D341Med (cell line): ENCODE measurements at places on chromosomes 13 and 19.

DNA sequence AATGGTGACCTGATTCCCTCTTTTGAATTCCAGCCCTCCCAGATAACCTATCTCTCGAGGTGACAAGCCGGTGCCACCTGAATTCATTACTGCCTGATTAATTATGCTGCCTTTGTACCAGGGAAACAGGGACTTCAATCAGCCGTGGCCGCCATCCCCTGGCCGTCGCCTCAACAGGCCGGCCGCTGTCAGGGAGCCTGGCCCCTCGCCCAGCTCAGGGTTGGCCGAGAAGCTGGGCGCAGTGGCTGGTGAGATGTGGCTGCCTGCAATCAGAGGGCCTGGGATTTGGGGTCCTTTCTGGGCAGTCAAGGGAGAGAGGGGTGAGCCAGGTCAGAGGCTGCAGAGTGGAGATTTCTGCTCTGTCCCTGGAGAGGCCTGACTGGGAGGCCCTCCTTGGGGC lies 91.2 kb downstream of the KCTD15 start:
- peak; percentile 9 for DNase-seq

DNA sequence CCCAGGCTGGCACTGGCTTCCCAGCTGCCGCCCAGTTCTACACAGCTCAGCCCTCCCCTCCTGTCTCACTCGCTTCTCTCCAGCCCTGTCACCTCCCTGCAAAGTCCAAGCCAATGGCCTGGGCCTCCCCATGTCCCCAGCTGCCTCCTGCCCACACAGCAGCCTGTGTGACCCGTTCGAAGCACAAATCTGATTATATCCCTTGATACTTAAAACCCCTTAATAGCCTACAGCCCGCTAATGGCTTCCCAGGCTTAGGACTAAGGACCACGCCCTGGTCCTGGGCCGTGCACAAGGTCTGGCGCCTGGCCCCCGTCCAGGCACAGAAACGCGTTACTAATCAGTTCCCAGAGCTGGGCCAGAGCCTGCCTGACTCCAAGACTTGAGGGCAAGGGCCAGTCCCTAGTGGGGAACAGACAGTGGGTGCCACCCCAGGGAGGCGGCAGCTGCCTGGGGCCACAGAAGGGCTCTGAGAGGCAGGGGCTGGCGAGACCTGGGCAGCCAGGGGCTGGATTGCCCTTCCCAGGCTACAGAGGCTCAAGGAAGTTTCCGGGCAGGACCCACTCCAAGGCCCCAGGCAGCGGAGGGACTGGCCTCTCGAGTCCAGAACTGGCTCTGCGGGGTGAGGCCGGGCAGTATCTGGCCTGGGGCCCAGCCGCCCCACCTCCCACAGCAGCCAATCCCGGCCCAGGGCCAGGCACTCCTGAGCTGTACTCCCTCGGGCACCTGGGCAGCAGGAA lies 10.4 kb downstream of the XAB2 start:
- DNase-seq: peak; percentile 85

GRCh38 chr13:110571896-110572777 lies 10.6 kb upstream of the RAB20 start:
- no peak for DNase-seq

DNA sequence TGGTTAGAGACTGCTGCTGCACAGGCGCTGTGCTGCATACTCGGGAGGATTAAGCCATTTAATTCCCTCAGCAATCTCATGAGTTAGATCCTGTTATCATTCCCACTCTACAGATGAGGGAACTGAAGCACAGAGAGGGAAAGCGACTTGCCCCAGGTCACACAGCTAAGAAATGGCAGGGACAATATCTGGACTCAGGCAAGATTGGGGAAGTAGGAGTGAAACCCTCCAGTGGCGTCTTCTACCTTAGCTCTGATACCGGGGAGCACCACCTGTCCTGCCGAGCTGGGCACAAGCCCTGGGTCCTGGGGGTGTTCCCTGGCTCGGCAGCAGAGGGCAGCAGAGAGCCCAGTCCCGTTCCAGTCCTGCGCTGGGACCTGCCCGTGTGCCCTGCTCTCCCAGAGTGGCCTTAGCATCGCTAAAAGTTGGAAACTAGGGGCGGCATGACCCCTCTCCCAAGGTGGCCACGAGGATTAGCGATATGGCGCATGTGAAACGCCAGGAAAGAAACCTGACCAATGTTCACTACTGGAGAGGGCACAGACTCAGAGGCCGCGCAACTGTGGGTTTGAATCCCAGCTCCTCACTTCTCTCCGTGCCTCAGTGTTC lies 20.5 kb downstream of the CYTH2 start:
- DNase-seq: peak; percentile 87

DNA sequence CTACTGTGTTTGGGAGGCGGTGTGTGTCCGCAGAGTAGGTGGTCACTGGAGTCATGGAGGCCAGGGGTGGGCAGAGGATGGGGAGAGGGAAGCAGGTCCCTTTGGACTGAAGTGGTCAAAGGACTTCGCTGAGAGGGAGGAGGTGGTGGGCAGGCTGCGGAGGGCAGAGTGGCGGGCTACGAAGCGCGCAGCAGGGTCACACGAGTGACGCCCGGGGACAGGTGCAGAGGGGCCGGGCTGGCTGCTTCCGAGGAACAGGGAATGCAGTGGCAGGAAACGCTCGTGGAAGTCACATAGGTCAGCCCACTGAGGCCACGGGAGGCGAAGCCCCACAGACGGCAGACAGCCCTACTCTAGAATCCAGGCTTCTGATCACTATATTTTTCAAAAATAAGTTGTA lies 111.5 kb downstream of the URI1 start:
- DNase-seq: no peak

DNA sequence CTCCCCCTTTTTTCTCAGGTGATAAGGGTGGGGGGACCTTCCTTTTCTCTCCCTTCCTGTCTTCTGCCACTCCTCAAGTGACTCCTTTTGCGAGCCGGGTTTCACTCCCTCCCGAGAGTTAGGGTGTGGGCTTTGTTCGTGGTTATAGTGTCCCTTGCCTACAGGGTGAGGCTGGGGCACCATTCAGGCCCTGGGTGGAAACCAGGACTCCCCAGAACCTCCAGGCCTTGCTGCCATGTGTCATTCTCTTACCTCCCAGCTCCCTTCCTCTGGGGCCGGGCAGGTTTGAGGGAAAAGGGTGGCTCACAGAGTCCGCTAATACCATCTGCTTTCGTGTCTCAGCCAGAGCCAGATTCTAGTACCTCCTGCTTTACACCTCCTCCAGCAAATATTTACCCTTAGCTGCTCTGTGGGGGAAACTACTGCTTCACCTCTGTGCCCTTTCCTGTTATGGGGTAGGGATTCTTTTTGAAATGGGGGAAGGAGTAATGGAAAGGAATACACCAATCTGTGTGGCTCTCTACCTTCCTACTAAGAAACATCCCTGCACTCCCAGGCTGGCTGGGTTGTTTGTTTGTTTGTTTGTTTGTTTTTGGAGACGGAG lies 2.8 kb downstream of the ACTN4 start:
- DNase-seq: no peak

GRCh38 chr19:13195678-13196077 lies 45.5 kb downstream of the IER2 start:
- no peak for DNase-seq

GRCh38 chr19:11887234-11887610 lies 360 bp upstream of the ZNF69 start:
- peak; percentile 30 for DNase-seq

DNA sequence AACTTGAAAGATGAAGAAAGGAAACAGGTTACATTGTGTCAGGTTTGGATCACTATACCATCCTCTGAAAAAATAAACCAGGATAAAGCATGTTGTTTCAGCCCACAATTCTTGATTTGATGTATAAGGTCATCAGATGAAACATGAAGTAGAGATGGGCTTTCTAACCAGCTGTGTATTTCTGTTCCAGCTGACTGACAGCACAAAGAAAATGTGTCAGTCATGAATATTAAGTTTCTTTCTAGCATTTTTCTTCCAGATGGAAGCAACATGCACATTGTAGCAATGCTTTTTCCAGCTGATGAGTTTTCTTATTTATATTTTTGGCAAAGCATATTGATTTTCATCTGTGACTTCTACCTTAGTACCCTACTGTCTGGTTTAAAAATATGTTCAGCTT lies 199.6 kb downstream of the OXGR1 start:
- DNase-seq: no peak

DNA sequence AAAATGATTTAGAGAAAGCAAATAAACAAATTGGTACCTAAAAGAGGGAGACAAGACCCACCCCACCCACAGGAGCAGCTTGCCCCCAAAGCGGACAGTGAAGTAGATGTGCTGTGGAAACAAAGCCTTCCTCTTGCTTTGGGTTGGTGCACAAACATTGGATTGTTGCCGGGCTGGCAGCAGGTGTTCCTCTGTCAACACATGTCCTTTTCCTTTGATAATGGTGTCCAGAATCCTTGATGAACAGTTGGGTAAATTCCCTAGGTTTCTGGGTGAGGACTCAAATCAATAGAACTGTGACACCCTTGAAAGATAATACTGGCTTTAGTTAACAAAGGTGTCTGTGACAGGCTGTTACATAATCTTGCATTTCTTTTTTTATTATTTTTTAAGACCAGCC lies 311.8 kb downstream of the SPRY2 start:
- no peak for DNase-seq

- DNase-seq: no peak
These were observed 24.2 kb upstream of the RFC3 start for GRCh38 chr13:33793726-33794125.

DNA sequence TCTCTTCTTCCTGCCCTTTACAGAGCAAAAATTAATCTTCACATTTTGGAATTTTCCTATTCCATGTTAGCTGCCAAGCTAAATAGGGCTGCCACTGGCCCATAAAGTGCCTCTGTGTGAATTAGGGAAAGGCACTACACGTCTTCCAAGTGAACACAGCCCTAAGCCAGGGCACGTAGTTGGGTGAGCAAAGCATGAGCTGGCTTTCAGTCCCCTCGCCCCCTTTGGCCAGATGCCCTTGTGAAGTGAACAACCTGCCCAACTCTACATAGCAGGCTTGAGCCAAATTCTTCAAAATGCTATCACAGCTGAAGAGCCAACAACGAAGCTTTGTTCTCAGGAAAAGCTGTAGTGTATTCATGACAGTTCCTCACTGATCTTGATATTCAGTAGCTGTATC lies 213.1 kb downstream of the OXGR1 start:
- no peak for DNase-seq

DNA sequence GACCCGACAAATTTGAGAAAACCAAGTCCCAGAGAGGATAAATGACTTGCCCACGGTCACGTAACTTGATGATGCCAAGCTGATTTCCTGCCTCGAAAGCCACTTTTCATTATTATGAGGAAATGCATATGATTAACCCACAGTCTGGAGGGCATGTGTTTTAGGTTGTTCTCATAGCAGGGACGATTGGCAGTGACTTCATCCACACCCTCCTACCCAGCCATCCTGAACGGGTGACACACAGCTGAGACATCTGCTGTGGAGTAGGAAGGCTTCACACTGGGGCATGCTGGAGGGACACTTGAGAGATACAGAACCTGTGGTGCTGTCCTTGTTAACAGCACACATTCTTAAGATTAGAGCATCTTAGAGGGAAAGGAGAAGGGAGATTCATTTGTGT lies 65.4 kb upstream of the WDFY2 start:
- DNase-seq: no peak

- DNase-seq: no peak
These were observed 35.7 kb downstream of the TSKS start for GRCh38 chr19:49727217-49728030.

DNA sequence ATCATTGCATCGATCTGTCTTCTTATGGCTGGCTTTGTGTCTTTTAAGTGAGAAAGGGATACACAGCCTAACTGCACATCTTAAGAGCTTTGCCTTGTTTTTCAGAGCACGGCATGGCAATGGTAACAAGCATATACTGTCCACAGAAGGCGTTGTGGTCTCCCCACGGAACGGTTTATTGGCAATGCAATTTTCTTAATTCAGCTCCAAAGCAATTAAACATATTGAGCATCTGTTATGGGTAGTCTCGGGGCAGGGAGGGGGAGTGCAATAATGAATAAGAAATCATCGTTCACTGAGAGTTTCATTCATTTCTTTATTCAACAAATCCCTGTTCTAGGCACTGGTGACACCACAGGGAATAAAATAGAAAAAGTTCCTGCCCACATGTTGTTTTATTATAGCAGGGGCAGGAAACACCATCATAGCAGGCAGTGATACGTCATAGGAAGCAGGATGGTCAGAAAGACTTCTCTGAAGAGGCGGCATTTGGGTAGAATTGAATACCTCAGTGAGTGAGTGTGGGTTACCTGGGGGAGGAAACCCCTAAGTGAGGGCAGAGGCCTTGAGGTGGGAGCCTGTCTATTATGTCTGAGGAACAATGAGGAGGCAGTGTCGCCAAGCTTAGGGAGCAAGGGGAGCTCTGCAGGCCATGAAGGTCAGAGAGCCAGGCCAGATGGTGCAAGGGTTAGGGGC lies 185.7 kb upstream of the KL start:
- DNase-seq: no peak

- no peak for DNase-seq
These were observed 418.6 kb downstream of the FOXO1 start for GRCh38 chr13:40247845-40248244.

DNA sequence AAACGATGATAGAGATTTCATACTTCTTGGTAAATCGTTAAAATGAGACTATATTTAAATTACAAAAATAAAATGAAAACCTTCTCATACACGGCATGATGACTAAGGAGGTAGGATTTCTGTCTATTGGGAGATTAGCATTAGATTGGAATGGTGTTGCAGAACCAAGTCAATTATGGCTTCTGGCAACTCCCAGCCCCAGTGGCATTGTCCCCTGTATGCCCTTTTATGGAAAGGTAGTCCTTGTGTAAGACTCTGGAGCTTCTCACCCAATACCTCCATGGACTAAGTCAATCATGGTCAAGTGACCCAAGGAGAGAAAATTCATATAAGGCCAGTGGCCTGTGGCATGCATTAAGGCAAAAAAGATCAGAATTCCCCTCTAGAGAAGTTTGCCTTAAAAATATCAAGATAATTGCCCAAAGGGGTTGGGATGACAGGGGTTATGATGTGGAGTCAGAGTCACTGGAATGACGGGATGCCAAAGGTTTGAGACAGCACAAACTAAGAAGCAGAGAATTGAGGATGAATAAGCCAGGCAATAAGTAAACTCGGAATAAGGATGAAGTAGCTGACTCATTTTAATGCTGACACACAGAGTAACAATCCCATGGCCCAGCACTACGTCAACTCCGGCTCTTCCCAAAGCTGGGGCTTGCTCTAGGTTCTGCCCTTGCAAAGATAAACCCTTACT lies 57.8 kb upstream of the POSTN start:
- DNase-seq: no peak

GRCh38 chr19:36215276-36216123 lies 594 bp downstream of the ZNF146 start:
- DNase-seq: no peak

- DNase-seq: no peak
These were observed 300.6 kb downstream of the COG6 start for GRCh38 chr13:39956036-39956435.

GRCh38 chr19:33641261-33641660 lies 19.5 kb downstream of the CHST8 start:
- no peak for DNase-seq

GRCh38 chr13:50950849-50951248 lies 41.3 kb downstream of the RNASEH2B start:
- no peak for DNase-seq

DNA sequence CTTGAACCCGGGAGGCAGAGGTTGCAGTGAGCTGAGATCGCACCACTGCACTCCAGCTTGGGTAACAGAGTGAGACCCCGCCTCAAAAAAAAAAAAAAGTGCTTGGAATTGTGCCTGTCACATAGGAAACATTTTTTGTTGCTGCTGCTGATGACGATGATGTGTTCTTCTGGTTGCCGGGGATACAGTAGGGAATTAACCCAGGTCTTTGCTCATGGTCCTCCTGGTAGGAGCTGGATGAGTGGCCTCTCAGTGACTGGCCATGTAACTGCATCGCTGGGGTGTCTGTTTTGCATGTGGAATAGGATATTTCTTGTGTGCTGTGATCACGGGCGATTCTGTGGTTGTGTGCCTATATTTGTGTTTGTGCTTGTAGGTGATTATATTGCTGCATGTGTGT lies 4.7 kb upstream of the CNFN start:
- no peak for DNase-seq
